Cortex of kidney (tissue), 1 donor: ENCODE measurements at places on chromosomes 2 and 18.

DNA sequence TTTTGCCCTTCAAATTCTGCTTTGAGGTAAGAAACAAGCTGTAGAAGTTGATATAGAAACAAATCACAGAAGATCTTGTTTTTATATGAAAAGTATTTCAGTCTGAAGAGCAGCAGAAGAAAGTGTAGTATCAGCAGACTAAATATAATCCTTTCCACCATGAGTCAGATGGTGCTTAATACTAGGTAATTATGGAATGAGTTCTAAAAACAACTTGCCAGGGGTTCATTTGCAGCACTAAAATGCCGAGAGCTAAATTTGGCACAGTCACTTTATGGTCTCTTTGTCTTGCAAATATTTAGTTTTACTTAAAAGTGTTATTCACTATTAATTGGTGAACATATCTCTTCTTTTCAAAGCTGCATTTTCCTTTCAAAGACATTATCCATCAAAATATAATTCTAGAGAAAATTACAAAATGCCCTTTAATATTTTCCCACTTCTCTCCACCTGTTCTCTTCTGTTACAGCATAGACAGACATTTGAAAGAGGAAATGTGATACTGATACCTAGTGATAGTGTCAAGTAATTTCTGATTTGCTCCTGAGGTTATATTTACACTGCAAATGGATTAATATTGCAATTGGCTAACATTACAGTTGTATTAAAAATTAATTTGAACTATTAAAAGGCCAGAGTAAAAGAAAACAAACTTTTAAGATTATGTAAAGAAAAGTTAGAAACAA lies 5.3 kb downstream of the MYL1 start:
- no peak for DNase-seq

GRCh38 chr2:10497797-10498251 lies 49.7 kb upstream of the ODC1 start:
- DNase-seq: no peak

DNA sequence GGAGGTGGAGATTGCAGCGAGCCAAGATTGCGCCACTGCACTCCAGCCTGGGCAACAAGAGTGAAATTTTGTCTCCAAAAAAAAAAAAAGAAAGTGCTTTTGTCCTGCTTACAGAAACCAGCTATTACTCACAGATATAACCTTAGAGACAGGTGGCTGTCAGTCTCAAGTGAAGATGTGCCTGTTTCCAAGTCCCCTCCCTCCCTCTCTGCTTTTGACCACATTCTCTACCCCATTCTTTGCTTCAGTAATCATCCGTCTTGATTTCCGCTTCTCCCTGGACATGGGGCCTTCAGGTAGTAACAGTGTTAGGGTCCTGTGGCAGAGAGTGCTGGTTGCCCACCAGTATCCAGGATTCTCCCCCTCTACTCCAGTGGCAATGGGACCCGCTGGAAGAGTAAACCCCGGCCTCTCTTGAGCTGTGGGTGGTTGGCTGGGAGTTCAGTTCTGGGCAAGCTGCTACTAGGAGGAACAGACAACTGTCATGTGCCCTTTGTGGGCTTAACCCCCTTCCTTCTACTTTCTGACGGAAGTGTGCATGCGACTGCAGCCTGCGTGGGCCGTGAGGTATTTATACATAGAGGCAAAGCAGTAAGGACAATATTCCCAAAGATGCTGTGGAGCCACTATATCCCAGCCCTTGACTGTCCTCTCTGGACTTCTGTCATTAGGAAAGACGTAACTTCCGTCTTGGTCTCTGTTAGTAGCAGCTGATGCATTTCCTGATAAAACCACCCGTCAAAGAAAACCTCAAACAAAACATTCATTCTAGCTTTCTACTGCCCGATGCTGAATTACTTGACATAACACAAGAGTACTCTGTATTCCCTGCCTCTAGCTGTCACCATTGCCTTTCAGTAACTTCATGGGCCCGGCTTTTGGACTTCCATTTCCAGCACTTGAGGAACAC lies 17.8 kb downstream of the PDCL3 start:
- DNase-seq: no peak

DNA sequence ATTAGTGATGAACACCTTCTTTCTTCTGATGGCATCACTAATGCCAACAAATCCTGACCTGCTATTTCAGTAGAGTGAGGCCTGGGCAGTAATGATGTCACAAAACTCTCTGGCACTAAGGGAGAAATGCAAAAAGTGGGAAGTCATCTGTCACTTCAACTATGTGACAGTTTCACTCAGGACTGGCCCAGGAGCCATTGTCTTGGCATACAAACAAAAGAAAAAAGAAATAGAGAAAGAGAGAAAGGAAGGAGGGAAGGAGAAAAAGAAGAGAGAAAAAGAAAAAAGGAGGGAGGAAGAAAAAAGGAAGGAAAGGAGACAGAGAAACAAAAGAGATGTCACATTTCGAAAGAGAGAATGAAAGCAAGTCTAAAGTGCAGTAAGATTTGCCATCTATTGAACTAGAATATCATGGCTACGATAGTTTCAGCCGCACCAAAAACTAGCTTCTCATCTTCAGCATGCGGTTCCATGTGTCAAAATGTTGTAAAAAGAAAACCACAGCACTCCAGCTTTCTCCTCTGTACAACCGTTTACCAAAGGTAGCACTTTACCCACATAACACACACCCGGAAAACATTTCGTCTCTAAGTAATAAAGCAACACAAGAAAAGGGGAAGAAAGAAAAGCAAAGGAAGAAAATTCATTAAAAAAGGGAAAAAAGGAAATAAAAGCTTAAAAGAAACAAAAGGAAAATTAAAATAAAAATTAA lies 50.1 kb downstream of the CD226 start:
- no peak for DNase-seq

GRCh38 chr18:22932885-22933205 lies 283 bp upstream of the RBBP8 start:
- DNase-seq: no peak

DNA sequence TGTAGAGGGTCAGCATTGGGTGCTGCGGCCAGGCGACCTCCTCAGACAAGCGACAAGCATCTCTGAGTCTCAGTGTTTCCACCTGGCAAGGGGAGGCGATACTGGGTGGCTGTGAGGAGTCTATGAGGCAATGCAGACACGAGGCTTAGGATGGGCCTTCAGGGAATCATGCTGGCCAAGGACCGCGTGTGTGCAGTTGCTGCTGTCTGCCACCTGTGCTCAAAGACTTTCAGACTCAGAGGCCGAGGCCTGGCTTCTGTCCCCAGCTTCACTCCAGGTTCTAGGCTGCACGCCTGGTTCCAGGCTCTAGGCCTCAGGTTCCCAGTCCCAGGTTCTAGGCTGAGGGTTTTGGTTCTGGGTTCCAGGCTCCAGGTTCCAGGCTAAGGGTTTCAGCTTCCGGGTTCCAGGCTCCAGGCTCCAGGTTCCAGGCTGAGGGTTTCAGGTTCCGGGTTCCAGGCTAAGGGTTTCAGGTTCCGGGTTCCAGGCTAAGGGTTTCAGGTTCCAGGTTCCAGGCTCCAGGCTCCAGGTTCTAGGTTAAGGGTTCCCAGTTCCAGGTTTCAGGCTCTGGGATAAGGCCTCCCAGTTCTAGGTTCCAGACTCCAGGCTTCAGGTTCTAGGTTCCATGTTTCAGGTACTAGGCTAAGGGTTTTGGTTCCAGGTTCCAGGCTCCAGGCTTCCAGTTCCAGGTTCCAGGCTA lies 14.8 kb downstream of the LRRFIP1 start:
- no peak for DNase-seq

- DNase-seq: no peak
These were observed 49.9 kb downstream of the MRPL35 start for GRCh38 chr2:86249176-86249575.

- no peak for DNase-seq
These were observed 106.4 kb upstream of the NCKAP5 start for GRCh38 chr2:133674433-133675331.

DNA sequence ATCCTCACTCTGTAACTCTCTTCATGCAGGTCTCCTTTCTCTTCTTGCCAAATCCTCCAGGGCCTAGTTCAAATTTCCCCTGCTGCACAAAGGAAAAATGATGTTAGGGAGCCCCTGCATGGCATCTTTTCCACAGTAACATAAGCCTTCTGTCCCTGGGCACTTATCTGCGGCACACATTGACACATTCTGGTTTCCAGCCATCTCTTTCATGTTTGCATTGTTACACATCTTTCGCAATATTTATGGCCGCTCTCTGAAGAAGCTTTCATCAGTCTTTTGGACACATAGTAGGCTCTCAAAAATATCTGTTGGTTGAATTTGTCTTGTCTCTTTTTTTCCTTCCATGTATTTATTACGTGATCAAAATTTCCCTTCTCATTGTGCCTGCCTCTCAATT lies 1806.1 kb upstream of the PIK3C3 start:
- DNase-seq: no peak

DNA sequence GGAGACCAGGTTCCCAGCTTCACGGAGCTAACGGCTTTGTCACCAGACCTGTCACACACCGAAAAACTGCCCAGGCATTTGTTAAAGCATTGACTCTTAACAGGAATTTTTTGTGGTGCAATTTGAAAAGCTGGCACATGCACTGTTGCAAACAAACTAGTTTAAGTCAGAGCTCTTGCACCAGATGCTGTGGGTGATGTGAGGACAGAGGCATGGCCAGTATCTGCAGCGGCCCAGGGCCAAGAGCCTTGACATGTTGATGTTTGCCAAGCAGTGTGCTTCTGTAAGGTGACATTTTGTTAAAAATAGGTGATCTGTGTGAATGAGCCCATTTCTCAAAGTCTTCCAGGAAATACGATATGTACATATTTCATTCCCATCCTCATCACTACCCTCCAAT lies 142.5 kb downstream of the MTCL1 start:
- no peak for DNase-seq

GRCh38 chr2:122843503-122843902 lies 1088.1 kb downstream of the TSN start:
- no peak for DNase-seq

DNA sequence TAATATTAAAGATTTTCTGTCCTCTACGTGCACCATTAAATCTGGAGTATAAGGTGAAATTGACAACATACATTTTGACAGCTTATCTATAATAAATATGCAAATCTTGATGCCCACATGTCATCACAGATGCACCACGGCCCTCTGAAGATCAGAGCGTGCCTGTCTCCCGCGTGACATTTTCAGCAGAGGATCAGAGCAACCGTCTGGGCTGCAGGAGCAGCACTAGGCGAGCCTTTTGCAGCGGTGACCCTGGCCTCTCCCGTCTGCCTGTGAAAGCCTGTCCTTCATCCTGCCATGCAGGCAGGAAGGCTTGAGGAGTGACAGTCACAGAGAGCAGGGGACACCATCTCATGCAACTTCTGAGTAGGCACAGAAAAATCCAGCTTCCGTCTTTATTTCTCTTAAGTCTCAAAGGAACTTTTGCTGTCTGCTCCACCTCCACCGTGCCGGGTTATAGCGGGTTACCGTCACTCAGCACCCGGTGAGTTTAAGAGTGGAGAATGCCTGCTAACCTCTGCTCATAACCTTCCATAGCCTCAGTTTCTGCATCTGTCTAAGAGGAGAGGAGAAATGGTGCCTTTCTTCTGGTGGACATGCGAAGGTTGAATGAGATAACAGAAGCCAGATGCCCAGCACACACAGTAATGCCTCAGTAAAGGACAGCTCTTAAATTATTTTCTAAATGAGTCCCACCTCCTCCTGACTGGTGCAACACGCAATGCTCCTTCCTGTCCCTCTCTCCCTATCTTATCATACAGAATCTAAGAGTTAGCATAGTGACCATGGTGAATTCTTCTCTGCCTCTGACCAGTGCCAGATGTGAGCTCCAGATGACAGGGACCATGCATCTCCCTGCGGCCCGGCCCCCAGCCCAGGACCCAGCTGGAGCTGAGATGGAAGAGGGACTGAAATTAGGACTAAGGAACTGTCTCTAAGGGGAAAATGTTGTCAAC lies 43.8 kb downstream of the CELF4 start:
- no peak for DNase-seq

DNA sequence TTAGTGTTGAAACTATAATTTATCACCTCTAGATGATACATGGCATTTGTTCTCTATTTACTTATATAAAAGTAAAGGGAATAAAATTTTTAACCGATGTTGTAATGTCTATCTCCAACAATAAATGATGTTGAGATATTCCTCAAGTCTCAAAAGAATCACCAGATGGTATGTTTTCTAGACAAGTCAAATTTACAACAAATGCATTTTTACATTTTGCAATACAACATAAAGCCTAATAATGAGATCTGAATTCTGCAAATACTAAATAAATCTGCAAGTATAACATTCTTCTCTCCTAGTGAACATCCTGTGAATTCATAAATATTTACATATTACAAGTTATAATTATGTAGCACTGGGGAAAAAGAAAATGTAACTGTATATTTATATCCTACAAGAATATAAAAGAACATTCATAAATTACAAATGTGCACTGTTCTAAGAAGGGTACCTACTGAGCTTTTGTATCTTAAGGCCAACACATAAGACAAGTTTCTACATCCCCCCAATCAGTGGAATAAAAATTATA lies 1504.4 kb upstream of the ZEB2 start:
- DNase-seq: no peak

DNA sequence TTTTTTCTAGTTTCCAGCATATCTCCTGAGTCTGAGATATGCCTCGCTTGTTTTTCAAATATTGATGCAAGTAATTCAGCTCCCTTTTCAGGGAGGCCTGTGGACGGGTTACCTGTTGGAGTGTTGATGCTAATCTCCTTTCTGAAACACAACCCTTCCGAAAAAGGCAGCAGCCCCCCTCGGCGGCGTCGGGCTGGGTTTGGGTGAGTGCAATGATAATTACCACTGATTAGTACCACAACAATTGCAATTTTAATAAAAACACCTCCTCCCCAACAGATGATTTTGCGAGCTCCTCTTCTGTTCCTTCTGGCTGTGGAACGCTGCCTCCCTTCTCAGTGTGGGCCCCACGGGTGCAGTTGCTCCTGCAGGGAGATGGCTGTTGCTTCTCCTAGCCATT lies 66.3 kb downstream of the PTGR3 start:
- no peak for DNase-seq

- no peak for DNase-seq
These were observed 136.3 kb upstream of the CAVIN2 start for GRCh38 chr2:191983186-191983585.

- no peak for DNase-seq
These were observed 71.8 kb downstream of the PID1 start for GRCh38 chr2:229199267-229199666.

DNA sequence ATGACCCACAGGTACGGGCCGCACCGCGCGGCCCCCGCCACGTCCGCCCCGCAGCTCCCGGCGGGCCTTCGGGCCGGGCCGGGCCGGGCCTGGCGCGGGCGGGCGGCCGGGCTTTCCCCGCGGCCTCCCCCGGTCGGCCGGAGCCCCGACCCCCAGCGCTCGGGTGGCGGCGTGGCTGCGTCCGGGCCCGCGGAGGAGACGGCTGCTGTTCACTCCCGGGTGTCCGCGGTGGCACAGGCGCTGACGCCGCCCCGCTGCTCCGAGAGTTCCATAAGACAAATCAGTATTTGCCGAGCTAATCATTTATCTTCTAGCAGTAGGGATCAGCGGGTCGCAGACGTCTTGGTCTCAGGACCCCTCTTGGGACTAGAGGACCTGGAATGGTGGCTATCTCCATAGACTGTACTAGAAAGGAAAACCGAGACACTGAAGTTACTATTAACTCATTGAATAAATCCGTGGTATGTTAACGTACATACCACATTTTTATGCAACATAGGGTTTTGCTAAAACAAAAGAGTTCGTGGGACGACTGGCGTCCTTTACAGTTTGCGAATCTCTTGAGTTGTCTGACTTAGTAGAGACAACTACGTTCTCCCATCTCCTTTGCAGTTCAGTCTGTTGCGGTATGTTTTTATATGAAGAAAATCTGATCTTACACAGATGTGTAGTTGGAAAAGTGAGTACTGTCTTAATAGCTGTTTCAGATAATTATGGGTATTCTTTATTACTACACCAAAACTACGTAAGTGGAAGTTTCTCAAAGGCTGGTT lies 500 bp downstream of the LIMS1 start:
- DNase-seq: no peak

- no peak for DNase-seq
These were observed 449.7 kb downstream of the TXNL1 start for GRCh38 chr18:56188529-56189275.
